ENCODE measurements at places on chromosomes 4 and X.

DNA sequence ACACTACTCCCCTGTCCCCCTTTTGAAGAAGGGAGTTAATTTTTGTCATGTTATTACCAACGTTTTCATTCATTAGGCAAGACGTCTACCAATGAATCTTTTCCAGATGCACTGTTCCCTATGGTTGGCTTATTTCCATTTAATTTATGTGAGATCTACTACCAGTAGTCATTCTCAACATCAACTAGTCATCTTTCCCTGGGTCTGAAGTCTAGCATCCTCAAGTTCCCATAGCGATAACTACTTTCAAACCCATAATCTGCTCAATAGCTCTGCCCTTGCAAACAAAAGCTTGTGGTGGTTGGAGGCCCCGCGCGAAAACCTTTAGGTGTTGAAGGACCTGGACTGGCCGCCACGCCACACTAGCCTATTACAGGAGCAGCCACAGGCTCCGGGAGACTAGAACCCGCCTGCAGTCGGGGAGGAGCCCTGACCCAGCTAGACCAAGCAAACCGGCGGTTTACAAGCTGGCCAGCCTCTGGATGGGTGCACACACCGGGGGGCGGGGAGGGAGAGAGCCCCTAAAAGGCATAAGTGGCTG, 746 bp downstream of the PPAT start:
- DNase-seq, result peak; percentile 82

- peak; percentile 85 for DNase-seq
Observed at GRCh38 chr4:73723023-73723422, 17.3 kb upstream of the CXCL8 start.

DNA sequence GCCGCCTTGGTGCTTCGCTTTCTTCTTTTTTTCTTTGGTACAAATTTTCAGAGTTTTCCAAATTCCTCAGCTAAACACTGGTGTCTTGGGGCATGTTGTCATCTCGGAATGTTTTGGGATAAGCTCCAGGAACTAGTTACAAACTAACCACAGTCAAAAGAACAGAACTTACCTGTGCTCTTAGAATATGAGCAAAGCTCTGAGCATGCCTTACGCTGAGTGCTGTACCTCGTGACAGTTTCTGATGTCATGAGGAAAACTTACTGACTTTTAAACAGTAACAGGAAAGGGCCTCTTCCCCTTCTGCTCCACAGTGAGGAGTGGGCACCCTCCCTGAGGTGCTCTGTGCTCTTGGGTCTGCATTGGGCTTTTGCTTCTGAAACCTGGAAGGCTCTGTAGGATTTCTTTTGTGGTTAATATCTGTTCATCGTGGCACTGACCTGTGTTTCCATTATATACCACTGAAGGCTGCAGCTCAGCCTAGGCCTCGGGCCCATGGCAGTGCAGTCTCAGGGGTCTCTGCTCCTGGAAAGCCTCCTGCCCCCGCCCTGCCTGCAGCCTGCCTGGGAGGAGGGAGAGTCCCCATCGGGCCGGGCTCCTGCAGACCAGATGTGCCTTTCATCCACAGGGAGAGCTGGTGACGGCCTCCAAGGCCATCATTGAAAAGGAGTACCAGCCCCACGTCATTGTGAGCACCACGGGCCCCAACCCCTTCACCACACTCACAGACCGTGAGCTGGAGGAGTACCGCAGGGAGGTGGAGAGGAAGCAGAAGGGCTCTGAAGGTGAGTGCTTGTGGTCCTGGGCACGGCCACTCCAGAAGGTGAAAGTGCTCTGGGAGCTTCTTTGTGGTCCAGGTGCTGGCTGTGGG, 48.7 kb downstream of the NOP14 start:
- no peak for DNase-seq

- DNase-seq, result no peak
Observed at GRCh38 chrX:31237189-31237588, 165.3 kb upstream of the FTHL17 start.

GRCh38 chr4:62670514-62670913, 1470.4 kb downstream of the ADGRL3 start:
- peak; percentile 31 for DNase-seq

DNA sequence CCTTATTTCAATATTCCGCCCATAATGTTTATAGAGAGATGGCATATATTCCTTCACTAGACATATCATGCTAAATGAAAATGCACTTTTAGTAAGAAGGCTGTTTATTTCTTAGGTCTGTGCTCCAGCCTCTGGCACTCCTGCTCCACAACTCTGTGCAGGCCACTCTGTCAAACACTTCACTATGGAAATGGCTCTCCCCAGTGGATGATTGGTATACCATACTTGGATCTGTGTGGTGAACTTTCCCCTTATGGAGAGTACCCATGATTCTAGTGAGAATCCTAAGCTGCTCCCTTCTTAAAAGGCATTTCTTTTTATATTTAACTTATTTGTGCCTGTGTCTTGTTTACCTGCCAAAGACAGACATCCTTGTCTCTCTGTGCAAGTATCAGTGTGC, 480.1 kb upstream of the GALNT7 start:
- no peak for DNase-seq

- no peak for DNase-seq
Observed at GRCh38 chr4:95105112-95105511, 347.4 kb downstream of the BMPR1B start.

GRCh38 chr4:19135895-19136633, 1114.5 kb upstream of the LCORL start:
- DNase-seq, result no peak

GRCh38 chrX:258291-259040, 22.7 kb upstream of the PLCXD1 start:
- no peak for DNase-seq

DNA sequence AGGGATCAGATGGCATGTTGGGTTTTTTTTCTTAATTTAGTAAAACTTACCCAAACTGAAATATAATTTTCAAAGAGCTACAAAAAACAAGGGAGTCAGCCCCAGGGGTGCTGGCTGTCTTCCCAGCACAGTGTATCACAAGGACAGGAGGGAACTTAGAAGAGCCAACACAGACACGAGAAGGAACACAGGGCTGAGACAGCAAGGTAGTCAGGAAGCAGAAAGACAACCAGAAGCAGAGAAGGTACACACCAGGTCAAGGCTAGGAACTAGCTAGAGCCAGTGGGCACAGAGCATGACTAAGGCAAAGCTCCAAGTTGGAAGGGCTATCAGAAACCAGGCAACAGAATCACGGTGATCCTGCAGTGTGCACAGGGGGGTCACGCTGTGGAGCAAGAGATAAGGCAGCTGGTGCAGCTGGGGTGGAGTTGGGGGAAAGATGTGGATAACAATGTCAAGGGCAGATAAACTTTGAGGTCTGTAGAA, 168.7 kb downstream of the NR3C2 start:
- no peak for DNase-seq
